Astrocyte of the cerebellum (primary cell): ENCODE measurements at places on chromosomes 12 and 14.

DNA sequence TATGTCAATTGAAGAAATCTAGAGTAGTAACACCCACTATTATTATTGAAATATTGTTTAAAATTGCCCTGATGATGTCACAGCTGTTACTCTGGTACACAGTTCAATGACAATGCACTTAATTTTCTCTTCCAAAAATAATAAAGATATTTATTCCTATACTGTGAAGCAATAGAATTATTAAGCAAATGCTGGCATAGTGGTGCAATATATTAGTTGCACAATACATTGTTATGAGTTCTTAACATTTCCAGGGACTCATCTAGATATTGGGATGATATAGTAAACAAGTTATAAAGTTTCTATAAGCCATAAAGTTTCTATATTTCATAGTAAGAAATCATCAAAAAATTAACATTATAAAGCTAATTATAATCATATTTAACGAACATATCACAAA lies 897.8 kb downstream of the LRFN5 start:
- DNase-seq: no peak

DNA sequence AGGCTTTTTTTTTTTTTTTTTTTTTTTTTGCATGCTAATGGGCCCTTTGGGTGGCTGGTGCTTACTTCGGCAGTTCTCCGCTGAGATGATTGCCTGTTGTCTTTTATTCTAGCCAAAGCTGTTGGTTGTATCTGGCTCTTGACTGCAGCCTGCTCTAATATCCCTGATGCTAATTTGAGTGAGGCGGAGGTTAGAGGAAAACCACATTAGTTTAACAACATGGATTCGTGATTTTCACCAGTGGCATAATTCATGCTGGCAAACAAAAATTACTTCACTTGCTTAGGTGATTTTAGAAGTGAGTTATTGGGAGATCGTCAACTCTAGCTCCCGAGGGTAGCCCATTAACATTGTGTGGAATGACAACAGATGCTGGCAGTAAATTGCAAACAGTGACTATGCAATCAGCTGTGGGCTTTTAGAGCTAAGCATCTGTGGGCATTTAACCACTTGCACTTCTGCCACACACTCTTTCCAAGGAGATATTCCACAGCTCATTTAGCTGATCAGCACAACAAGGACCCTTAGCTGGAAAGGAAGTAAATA lies 97.6 kb upstream of the ZDHHC17 start:
- no peak for DNase-seq

DNA sequence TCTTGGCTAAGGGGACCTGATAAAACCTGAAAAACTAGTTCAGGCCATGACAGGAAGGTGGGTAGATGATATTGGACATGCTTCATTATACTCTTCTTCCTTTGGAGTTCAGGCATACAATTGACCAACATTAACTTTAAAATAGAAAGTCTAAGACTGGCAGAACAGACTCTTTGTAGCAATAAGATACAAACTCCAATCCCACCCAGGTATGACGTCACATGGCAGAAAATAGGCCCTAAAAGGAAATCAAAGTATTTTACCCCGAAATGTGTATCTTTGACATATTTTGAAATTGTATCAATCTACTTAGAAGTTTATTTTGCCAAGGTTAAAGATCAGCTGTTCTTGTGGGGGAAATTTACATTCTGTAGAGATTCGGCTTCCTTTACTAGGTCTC lies 198.1 kb upstream of the LRIG3 start:
- no peak for DNase-seq

GRCh38 chr14:31389946-31390345 lies 30.4 kb downstream of the HEATR5A start:
- no peak for DNase-seq

DNA sequence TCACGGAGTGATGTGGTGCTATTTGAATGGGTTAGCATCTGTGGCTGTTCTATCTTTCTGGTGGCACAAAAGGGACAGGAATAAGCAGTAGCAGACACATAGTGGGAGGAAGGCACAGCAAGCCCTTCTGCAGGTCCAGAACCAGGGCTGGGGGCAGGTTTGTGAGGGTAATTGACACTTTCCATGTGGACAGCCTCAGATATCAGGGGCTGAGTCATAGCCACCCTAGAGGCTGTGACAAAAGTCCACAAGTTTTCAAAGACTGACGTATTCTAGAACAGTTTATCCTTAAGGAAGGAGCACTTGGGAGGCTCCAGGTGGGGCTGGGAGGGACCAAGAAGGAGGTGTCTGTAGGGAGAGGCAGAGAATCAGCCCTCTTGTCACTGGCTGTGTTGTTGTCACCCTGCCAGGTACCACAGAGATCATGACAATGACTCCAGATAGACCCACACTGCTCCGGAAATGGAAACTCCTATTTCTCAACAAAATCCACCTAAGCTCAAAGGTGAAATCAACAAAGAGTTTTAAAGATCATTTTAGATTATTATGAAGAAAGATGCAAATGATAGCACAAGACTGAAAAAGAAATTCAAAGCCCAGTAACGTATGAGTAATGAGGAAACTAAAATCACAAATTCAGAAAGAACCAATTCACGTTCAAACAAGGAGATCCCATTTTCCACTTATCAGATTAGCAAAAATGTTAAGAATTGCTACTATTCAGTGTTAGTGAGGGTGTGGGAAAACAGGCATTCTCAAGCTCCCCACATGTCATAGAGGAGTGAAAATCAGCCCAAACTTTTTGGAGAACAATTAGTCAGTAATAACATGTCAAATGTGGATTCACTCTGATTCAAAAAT lies 48.3 kb downstream of the NFKBIA start:
- no peak for DNase-seq

DNA sequence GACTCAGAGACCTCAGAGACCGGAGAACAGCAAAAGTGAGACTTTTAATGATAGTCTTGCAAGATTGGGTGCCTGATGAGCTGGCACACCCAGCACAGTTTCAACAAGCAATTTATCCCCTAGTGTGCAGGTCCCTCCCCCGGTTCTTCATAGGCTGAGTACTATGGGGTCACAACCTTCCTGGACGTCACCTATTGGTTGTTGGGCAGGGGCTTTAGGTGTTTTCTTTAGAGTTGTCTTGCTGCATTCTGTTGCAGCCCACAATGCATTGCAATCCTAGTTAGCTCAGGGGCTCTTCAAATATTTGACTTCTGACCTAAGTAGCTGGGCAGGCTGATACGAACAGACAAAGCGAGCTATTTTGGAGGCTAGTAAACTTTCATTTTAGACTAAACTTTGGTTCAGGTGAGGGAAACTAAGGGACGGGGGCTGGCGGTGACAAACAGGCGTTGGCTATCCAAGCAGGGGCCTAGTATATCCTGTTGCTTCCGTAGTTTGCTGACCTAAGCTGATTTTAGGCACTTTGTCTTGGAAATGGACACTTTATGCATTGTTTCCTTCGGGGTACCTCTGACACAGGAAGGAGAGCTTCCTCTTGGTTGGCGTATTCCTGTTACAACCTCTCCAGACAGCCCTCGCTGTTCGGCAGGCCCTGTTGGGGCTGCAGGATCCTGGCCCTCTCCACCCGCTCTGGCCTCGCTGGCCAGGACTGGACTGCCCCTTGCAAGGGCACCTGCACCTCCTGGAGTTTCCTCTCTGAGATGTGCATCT lies 14.1 kb downstream of the SIVA1 start:
- DNase-seq: no peak

DNA sequence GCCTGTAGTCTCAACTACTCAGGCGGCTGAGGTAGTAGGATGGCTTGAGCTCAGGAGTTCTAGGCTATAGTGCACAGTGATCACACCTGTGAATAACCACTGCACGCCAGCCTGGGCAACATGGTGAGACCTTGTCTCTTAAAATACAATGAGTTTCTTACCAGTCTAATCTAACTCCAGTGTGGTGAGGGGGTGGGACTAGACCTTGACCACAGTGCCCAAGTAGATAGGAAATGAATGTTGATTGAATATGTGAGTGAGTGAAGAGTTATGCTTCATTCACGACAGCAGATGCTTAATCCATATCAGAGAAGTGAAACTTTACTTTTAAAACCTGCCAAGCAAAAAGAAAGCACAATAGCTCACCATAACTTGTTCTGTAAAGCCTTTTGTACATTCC lies 11.2 kb upstream of the AK7 start:
- DNase-seq: no peak

- DNase-seq: no peak
Measured at GRCh38 chr12:103802586-103802886, 38.5 kb downstream of the NT5DC3 start.

- no peak for DNase-seq
Measured at GRCh38 chr14:74407021-74407800, 18.8 kb downstream of the SYNDIG1L start.

DNA sequence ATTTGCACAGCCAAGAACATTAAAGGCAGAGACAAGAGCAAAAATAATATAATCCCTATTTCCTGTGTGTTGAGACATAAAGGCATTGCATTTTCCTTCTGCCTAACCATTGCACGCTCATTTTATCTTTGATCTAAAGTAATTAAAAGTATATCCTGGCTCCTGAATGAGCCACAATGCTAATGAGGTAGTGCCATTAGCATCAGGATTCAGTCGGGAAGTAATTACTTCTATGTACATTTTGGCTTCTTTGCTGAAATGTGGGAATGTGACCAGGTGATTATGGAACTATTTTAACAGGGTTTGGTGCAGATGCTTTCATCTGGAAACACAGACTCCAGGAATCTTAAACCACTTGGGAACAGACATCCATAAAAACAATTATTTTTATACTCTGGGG lies 77.4 kb downstream of the TMTC1 start:
- no peak for DNase-seq

DNA sequence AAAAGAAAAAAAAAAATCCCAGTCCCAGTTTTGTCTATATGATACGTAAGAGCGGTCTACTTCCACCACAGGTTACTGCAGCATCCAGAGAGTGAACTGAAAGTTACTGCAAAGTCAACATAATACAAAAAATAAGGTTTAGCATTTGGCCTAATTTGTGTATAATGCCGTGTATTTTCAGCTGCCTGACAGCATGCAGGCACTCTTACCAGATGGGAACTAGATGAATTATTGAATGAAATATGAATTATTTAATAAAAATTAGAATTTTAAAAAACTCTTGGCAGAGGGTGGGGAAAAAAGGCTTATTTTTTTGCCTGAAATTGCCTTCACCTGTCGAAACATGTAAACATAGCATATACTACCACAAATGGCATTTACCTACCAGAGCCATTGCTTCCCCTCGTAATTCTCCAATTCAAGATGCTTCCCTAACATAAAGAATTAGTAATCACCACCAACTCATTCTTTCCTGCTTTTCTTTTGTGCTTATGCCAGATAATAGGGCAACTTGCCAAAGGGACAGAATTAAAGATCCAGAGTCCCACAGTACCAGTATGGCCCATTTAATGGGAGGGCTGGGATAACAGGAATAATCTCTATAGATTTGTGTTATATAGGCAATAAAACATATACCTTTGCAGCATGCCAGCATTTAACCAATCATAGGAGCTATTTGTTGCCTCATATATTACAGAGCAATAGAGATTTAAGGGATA lies 31.1 kb downstream of the ATF7 start:
- no peak for DNase-seq

DNA sequence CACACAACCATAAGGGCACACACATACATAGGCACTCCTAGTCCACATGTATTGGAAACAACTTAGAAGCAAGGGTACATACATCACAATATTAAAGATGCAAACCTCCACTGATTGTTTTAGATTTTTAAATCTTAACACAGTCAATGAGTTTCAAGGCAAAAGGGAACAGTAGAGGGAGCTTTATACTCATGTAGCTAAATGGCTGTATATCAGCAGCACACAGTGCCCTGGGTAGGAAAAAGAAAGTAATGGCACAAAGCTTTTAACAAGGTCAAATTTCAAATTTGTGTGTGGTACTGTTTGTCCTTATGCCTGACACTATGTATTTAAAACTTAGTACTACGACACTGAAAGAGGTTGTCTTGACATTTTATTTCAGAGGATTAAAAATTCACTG lies 262.0 kb downstream of the MED13L start:
- peak; percentile 49 for DNase-seq

- DNase-seq: peak; percentile 77
Measured at GRCh38 chr12:47164724-47165439, 85.1 kb upstream of the AMIGO2 start.

GRCh38 chr12:95516757-95517156 lies 34.5 kb downstream of the USP44 start:
- no peak for DNase-seq

- DNase-seq: no peak
Measured at GRCh38 chr12:13148485-13148847, 45.0 kb upstream of the GSG1 start.

- no peak for DNase-seq
Measured at GRCh38 chr12:5510251-5510805, 78.4 kb downstream of the NTF3 start.

DNA sequence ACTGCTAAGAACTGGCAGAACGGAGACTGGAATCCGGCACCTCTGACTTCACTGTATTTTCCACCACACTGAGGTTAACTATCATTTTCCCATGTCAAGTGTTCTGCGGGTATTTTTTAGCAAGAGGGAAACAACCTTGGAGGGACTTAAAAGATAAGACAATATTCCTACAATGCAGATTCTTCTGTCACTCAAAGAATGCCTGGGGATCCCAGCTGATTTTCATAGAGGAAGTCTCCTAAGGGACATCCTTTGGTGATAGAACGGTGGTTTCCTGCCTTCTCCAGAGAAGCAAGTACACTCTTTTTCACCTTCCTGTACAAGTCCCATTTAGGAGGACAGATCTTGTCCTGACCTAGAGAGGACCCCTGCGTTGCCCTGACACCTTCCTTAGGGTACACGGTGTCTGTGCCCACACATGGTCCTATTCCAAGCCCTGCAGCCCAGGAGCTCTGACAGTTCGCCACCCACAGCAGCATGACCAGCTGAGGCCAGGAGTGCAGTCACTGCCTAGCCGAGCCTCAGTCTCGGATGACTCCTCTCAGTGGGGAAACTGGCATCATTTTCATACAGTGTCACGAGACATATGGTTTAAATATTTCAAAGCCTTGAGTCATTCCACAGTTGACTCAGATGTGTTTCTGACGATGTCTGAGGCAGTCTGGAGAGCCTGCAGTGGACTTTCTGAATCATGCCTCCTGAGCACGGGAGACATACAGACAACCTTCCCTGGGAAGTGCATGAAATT lies 181.3 kb upstream of the FKBP4 start:
- DNase-seq: peak; percentile 94

GRCh38 chr12:121893961-121894460 lies 5.4 kb downstream of the PSMD9 start:
- peak; percentile 45 for DNase-seq

GRCh38 chr14:94213741-94214140 lies 39.6 kb downstream of the PPP4R4 start:
- DNase-seq: no peak

DNA sequence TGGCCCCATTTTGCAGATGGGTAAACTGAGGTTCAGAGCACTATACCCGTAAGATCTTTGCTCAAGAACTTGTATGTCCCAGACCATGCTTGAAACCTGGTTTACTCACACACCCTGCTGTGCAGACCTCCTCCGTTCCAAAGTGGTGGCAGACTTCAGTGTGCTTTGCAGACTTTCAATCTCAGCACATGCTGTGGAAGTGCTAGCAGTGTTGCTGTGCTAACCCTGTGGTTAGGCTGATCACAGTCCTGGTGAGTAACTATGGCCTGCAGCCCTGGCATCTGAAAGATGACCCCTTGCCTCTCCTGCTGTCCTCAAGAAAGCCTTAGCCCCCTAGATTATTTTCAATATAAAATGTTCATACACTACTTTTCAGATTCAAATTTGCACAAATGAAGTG lies 450.6 kb downstream of the DPF3 start:
- DNase-seq: no peak
